ENCODE measurements at places on chromosomes 4 and X.

- DNase-seq, result no peak
These were observed 85.1 kb downstream of the PDK3 start for GRCh38 chrX:24550166-24550565.

DNA sequence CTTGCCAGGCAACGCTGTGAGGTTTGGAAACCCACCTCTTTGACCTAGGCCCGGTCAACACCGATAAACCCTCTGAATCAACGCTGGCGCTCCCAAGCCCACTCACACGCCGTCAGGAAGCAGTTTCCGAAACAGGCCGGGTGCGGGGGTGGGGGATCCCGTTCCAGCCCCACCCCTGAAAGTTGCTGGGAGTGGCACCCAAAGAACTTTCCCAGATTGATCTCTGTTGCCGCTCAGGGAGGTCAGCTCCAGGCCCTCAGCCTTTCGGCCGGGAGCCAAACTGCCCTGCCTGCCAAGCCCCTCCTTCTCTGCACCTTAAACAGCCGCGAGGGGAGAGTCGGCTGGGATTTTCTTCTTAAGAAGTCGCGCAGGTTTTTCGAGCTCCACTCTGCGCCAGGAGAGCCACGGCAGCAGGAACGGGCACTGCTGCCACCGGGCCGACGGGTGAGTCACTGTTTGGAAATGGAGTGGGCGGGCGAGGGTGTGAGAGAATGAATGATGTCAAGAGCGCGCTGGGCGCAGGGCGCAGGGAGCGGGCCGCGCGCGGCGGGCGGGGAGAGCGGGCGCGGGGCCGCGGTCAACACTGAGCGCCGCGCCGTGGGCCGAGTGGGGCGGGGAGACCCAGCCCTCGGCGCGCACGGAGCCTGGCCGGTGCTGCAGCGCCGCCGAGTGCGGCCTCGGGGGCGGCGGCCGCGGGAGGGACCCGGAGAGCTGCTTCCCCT is at the start of gene SGMS2:
Gene SGMS2, plus strand, starts transcription at position 583 of the 722 bp plus-strand sequence. CDS start 70,622 bp downstream, outside the sequence.
- DNase-seq, result peak; percentile 89

DNA sequence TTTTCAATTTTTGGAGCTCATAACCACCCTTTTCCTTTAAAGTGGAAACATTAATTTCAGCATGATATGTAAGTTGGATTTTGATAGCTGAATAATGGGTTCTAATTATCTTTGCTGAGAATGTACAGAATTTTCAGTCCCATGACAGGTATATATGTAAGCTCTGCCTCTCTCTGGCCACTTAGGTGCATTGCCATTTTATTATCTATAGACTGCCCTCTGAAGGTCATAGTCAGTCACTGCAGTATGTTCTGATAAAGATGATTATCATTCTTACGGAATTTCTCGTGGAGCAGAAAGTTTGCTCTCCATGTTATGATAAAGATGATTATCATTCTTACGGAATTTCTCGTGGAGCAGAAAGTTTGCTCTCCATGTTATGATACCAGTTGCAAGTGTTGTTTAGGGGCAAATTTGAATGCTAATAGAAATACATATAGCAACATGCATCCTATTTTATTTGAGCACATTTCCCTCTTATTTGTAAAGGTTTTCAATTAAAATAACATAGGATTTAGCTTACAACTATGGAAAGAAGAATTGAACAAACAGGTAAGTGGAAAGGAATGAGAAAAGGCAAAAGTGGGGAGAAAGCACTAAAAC is 10.4 kb downstream of the AFP start:
- DNase-seq, result no peak

DNA sequence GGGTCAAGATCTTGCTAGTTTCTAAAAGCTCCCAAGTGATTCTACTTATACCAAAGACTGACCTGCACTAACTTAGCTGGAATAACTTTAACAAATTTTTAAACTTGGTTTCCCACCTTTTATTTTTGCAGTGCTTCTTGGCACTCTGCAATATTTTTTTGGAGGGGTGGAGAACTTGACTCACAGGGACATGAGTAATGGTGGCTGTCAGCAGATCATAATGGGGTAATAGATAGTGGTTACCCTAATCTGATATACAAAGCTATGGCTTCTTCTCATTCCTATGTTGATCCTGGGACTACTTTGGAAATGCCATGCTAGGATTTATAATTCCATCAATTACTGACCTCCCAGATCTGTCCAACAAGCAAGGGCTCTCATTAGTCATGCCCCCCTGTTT is 295.7 kb downstream of the GPAT3 start:
- DNase-seq, result no peak

DNA sequence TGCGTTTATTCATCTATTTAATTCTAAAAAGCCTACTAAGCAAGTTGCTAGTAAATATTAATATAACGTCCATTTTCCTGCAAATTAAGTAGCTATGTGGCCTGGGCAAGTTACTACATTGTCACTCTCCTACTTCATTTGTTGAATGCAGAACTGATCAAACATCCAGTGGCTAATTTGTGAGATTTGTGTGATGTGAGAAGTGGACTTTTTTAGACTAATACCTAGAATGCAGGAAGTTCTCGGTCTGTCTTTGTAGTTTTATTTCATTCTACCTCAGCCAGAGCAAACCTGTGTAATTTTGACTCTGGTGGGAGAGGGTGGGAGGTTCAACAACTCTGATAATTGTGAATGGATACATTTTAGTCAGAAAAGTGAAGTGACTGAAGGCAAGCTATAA is 840 bp downstream of the GUF1 start:
- peak; percentile 4 for DNase-seq

All from CD14-positive monocyte (primary cell).